ENCODE measurements at places on chromosomes 11 and 22.

DNA sequence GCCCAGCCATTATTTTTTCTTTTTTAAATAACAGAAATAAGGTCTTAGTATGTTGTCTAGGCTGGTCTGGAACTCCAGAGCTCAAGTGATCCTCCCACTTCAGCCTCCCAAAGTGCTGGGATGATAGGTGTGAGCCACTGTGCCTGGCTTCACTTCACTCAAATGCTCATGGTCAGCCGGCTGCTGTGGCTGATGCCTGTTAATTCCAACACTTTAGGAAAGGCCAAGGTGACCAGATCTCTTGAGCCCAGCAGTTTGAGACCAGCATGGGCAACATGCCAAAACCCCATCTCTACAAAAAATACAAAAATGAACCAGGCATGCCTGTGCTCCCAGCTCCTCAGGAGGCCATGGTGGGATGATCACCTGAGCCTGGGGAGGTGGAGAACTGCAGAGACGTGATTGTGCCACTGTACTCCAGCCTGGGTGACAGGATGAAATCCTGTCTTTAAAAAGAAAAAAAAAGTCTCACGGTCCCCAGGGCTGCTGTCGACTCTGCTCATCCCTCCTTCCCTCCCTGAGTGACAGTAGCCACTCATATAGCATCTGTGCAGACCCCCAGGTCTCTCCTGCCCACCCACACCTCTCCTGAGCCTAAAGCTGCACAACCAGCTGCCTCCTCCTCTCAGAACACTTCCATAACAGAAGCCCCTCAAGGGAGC lies 3.6 kb downstream of the YDJC start:
- no peak for DNase-seq

DNA sequence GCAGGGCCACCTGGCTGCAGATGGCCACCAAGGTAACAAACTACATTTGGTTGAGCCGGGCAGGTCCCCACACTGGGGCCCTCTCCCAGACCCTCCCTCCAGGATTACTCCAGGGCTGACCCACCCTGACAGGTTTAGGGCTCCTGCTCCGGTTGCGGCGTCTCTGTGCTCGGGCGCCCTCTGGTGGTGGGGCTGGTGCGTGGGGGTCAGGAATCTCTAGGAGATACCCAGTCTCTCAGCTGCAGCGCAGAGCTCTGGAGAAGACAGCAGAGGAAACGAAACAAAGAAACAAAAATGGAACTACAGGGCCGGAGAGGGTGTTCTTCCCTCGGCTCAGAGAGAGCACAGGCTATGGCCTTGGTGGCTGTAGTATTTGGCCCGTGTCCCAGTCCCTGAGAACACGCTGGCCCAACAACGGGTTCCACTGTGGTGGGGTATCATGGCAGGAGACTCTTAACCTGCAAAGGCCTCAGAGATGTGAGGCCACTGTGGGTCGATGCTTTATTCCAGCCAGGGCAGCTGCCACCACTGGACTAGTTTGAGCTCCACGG lies 2.4 kb downstream of the C11orf96 start:
- peak; percentile 84 for DNase-seq

DNA sequence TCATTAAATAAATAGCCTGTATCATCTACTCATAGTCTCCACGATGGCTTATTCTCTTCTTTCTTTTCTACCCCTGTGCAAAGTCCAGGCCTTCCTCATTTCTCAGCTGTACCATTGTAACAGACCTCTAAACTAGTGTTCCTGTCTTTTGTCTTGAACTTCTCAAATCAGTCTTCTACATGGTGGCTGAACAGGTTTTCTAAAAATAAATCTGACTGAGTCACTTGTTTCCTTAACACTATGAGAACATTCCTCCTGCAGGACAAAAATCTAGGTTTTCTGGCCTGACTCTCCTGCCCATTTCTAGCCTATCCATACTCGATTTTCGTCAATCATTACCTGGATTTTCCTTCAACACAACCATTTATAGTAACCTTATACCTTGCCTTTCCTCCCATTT lies 1080.8 kb upstream of the TENM4 start:
- DNase-seq, result no peak

- DNase-seq, result no peak
Measured at GRCh38 chr22:26436903-26437515, 7.9 kb downstream of the ASPHD2 start.

GRCh38 chr11:127843483-127844396 lies 743.6 kb downstream of the ETS1 start:
- DNase-seq, result peak; percentile 77

GRCh38 chr11:126440276-126440675 lies 84.8 kb downstream of the ST3GAL4 start:
- DNase-seq, result no peak

GRCh38 chr11:65210361-65210731 lies 28.6 kb downstream of the CAPN1 start:
- DNase-seq, result no peak

- no peak for DNase-seq
Measured at GRCh38 chr11:129300099-129300498, 75.5 kb upstream of the BARX2 start.

GRCh38 chr11:113603277-113604059 lies 102.6 kb downstream of the TMPRSS5 start:
- no peak for DNase-seq

DNA sequence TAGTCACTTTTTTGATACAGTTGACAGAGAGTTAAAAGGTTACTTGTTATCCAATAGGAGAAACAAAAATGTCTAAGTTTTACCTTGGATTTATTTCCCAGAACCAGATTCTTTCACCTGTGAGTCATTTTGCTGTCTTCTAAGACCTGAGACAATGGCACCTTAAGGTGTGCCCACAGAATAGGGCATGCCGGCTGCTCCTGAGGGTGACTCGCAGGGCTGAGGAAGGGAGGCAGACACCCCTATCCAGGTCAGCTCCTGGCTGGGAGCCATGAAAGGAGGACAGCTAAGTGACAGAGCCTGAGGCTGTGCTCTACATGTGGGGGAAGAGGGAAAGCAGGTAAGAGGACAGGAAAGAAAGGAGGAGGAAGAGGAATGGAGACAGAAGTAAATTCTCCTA lies 67.8 kb downstream of the RASSF10 start:
- no peak for DNase-seq

- no peak for DNase-seq
Measured at GRCh38 chr11:116325247-116325646, 447.5 kb downstream of the BUD13 start.

DNA sequence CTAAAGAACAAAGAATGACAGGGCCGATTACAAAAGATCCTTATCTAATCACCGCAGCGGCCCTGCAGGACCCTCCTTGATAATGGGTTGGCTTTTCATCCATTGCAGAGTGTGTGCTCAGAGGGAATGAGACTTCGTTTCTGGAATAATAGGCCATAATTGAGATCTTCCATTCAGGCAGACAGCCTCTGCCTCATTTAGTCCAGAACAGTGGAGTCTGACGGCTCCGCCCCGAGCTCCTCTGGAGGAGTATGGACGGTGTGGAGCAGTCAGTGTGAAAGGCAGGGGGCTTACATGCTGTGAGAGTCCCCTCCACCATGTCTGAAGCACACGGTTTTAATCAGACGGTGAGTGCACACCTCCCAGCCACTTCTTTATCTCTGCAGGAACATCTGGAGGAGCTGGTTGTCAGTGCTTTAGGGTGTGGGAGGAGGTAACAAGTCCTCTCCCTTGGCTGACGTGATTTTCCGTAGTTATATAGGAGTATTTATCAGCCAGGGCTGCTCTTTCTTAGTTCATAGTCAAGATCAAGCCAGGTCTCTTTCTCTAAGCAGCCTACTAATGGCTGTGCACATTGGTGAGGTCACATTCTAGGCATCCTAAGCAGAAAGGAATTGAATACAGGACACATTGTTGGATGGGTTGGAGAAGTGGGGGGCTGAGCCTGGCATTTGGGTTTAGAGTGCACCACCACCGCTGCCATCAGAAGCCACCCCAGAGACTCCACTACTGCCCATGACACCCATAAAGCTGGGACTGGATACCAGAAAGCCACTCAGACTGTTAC lies 1477.9 kb downstream of the TBC1D22A start:
- DNase-seq, result no peak

GRCh38 chr11:115974703-115975102 lies 470.5 kb upstream of the CADM1 start:
- DNase-seq, result no peak
